ENCODE measurements at places on chromosomes 11 and 22. TPM values are rescaled to one million over a fixed set of nuclear protein-coding genes. Genes with fewer than 3 reads are reported as not detected.

CRYAB gene
- total RNA-seq: 28.4 TPM

OR5P2 gene
- total RNA-seq: 0.55 TPM

PIWIL4 gene
- total RNA-seq: not detected

NEFH gene
- total RNA-seq: not detected

RFPL3 gene
- total RNA-seq: not detected

SLC5A4 gene
- not detected for total RNA-seq

OR56B4 gene
- total RNA-seq: not detected

DNA sequence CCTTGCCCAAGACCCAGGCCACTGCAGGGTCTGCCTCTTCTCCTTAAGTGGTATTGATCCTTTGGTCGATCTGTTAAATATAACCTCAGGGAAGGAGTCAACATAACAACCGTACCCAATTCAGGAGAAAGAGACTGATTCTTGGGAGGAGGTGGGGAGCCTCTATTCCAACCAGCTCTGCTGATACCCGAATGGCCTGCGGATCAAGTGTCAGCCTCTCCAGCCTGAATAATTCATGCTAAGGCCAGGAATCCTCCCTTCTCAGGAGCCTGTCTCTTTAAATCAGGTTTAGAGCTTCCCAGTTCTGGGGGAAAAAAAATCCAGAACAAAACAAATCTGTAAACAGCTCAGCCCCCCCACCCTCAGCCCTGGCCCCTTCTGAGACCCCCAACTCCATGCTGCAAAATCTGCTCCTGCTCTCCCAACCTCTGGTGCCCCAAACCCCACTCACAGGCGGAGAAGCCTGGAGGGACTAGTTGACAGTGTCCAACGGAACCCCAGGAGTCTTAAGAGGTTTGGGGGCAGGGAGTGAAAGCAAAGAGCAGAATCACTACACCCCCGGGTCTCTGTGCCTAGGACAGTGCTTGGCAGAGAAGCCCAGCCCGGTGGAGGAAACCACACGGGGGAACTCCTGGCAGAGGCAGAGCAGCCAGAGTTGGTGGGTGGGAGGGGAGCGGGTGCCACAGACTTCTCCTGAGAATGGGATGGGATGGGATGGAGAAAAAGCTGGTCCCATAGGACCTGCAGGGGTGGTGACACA, 863 bp upstream of the TPBGL start:
- DNase-seq: no peak
- H3K36me3 ChIP-seq: no peaks in the 10 kb centered on the region
- no peak overlapping the region for H3K4me3 ChIP-seq
- H3K27me3 ChIP-seq: peaks cover 76% of the 10 kb centered on the region
- no peak overlapping the region for H3K27ac ChIP-seq
- H3K4me1 ChIP-seq: peaks cover 23% of the 10 kb centered on the region

- no peak overlapping the region for H3K4me3 ChIP-seq
- no peaks in the 10 kb centered on the region for H3K4me1 ChIP-seq
- H3K27ac ChIP-seq: no peak overlapping the region
- H3K27me3 ChIP-seq: no peaks in the 10 kb centered on the region
- DNase-seq: no peak
- H3K36me3 ChIP-seq: no peaks in the 10 kb centered on the region
Observed at GRCh38 chr11:79794484-79795393, 353.9 kb upstream of the TENM4 start.

GRCh38 chr11:119421941-119422808, 797 bp downstream of the THY1 start:
- H3K36me3 ChIP-seq: no peaks in the 10 kb centered on the region
- no peak for DNase-seq
- H3K4me3 ChIP-seq: peak overlapping the region; percentile 41
- peak overlapping the region; percentile 71 for H3K27ac ChIP-seq
- peaks cover 32% of the 10 kb centered on the region for H3K4me1 ChIP-seq
- H3K27me3 ChIP-seq: peaks cover 67% of the 10 kb centered on the region

GRCh38 chr11:102287964-102288724, 29.1 kb upstream of the BIRC3 start:
- H3K4me1 ChIP-seq: peaks cover 28% of the 10 kb centered on the region
- no peaks in the 10 kb centered on the region for H3K36me3 ChIP-seq
- no peaks in the 10 kb centered on the region for H3K27me3 ChIP-seq

DNA sequence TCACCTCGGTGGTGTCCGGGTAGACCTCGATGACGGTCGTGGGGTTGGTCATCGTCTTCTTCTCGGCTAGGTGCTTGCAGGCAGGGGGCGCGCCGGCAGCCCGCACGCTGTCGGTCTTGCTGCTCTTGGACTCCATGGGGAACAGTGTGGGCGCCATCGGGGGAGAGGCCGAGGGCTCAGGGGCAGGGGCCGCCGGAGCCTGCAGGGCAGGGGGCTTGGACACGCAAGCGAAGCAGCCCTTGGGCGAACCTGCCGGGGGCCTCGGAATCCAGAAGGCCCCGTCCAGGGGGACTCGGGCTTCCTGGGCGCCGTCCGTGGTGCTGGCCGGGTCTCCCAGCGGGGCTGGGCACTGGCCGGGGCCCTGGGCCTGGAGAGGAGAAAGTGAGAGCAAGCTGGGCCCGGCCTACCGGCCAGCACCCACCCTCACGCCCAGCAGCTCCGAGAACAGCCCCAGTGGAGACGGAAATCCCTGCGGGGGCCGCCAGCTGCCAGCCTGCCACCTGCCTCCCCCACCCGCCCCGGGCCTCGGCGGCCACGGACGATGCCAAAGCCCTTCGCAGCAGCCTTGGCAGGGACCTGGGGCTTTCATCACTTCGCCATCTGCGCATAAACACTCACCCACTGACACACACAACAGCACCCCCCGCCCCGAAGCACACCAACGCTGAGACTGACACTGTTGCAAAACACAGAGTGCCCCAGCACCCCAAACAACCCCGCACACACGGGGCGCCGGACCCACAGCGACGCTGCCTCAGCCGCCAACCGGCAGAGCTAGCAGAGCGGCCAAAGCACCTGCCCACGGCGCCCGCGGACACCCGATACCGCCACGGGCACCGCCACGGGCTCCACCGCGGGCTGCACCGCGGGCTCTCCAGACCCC, 2.4 kb downstream of the IFITM10 start:
- peaks cover 54% of the 10 kb centered on the region for H3K4me1 ChIP-seq
- H3K4me3 ChIP-seq: peak overlapping the region; percentile 34
- DNase-seq: peak; percentile 21

DNA sequence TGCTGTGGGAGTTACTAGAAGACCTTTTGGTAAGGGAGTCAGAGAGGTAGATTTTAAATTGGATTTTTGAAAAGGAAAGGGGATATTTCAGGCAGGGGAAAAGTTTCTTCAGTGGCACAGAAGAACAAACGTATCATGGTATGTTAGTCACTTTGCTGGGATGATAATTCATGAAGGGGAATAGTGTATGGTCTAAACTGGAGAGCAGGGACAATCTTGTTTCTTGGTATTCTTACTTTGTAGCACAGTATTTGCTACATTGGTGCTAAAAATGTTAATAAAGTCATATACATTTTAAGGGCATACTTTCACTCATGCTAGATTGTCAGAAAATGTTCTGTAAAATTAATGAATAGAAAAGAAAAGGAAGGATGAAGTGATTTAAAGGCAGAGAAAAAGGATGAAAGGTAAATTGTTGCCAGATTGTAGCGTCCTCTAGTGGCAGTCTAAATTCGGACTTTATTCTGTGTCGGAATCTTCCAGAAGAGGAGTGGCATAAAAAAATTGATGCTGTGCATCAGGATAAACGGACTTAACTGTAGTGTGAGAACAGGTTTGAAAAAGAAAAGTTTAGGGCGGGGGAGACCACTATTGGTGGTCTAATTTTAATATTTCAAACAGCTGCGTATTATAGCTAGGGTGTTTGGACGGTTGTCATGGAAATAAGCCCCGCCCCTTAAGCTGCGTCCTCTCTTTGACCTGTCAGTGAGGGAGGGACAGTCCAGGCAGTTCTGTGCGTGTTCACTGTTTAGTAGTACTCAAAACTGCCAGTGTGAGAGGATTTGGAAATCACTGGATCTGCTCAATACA, at the start of gene BCO2:
Gene BCO2, plus strand, starts transcription at position 724 of the 810 bp plus-strand sequence. CDS start 90 bp downstream, outside the sequence.
- peak within 1 kb of the TSS; percentile 56 for H3K27ac ChIP-seq
- no peaks in the 10 kb centered on the region for H3K27me3 ChIP-seq
- H3K4me1 ChIP-seq: no peaks in the 10 kb centered on the region
- peak; percentile 95 for DNase-seq

- no peak overlapping the region for H3K27ac ChIP-seq
- no peak overlapping the region for H3K4me3 ChIP-seq
- no peaks in the 10 kb centered on the region for H3K36me3 ChIP-seq
Observed at GRCh38 chr22:49740242-49740641, 87.4 kb downstream of the BRD1 start.

DNA sequence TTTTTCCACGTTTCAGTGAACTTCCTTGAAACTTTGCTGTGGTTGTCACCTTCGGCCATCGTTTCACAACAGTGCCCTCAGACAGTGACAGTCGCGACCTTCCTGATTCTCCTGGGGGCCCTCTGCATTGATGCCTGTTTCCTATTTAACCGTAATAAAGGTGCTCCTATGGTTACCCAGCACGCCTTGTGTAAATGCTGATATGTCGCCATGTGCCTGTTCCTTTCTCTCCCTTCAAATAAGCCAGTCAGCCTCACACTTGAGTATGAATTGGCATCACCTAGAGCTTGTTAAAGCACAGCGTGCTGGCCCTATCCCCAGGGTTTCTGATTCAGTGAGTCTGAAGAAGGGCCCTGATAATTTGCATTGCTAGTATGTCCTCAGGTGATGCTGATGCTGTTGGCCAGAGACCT, 104.8 kb downstream of the MICAL2 start:
- H3K4me3 ChIP-seq: no peak overlapping the region
- DNase-seq: peak; percentile 53
- no peaks in the 10 kb centered on the region for H3K27me3 ChIP-seq
- H3K4me1 ChIP-seq: peaks cover 56% of the 10 kb centered on the region
- H3K36me3 ChIP-seq: peaks cover 12% of the 10 kb centered on the region

DNA sequence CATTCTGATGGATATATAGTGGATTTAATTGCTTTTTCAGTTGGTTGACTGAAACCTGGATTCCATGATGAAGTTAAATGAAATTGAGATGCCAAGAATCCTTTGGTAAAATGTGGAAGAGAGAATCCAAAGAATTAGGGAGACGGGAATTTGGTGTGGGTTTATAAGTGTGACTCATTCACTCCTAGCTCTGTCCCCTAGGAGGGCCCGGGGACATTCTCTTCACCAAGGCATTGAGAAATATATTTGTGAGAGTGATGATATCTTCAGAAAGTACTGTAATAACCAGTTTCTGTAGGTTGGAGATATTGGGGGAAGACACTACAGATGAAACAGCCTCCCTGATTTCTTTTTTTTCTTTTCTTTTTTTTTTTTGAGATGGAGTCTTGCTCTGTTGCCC, 13.6 kb upstream of the PHOX2A start:
- H3K4me1 ChIP-seq: no peaks in the 10 kb centered on the region
- H3K36me3 ChIP-seq: no peaks in the 10 kb centered on the region
- DNase-seq: no peak

- DNase-seq: no peak
- H3K27ac ChIP-seq: no peak overlapping the region
- peaks cover 14% of the 10 kb centered on the region for H3K4me1 ChIP-seq
- H3K4me3 ChIP-seq: no peak overlapping the region
- H3K27me3 ChIP-seq: peaks cover 3% of the 10 kb centered on the region
Observed at GRCh38 chr22:45881524-45881875, 95.5 kb downstream of the WNT7B start.

DNA sequence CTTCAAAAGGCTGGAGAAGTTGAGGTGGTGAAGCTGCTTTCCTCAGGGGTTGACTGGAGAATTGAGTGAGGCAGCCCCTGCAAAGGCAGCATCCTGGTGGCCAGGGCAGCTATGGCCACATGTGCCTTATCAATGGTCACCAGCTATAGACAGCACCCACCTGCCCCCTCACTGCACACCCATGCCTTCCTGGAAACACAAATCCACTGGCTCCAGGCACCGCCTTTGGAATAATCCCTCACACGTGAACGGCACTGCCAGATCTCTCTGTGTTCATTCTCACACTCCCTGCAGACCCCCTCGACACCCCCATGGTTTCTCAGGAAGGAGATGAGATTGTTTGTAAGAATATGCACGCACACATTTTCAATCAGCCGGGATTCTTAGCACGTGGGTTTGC, 1297.8 kb downstream of the TBC1D22A start:
- H3K4me3 ChIP-seq: no peak overlapping the region
- no peaks in the 10 kb centered on the region for H3K4me1 ChIP-seq
- peaks cover 52% of the 10 kb centered on the region for H3K27me3 ChIP-seq
- no peaks in the 10 kb centered on the region for H3K36me3 ChIP-seq

GRCh38 chr11:23540101-23540561, 679.9 kb upstream of the CCDC179 start:
- no peaks in the 10 kb centered on the region for H3K27me3 ChIP-seq
- DNase-seq: no peak
- no peaks in the 10 kb centered on the region for H3K36me3 ChIP-seq
- H3K4me1 ChIP-seq: peaks cover 9% of the 10 kb centered on the region
- no peak overlapping the region for H3K4me3 ChIP-seq

DNA sequence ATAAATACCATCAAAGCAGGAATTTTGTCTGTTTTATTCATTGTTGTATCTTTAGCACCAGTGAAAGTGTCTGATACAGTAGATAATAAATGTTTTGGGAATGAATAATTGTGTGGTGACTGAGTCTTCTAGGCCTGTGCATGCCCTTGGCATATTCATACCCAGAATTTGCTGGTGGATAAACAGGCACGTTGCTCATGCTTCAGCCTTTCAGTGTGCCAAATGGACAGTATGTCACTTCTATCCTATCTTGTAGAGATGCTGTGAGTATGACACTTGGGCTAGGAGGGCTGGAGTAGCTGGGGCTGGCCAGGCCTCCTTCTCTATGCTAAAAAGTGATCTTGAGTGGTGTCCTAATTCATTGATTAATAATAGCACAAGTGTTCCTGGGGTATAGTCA, 287.3 kb upstream of the DDI1 start:
- no peak overlapping the region for H3K4me3 ChIP-seq
- no peaks in the 10 kb centered on the region for H3K4me1 ChIP-seq
- no peak overlapping the region for H3K27ac ChIP-seq
- no peaks in the 10 kb centered on the region for H3K36me3 ChIP-seq
- no peaks in the 10 kb centered on the region for H3K27me3 ChIP-seq

- peaks cover 88% of the 10 kb centered on the region for H3K36me3 ChIP-seq
- peak; percentile 97 for DNase-seq
- H3K27ac ChIP-seq: peak overlapping the region; percentile 54
Observed at GRCh38 chr11:72821920-72822799, 7.9 kb downstream of the ATG16L2 start.

DNA sequence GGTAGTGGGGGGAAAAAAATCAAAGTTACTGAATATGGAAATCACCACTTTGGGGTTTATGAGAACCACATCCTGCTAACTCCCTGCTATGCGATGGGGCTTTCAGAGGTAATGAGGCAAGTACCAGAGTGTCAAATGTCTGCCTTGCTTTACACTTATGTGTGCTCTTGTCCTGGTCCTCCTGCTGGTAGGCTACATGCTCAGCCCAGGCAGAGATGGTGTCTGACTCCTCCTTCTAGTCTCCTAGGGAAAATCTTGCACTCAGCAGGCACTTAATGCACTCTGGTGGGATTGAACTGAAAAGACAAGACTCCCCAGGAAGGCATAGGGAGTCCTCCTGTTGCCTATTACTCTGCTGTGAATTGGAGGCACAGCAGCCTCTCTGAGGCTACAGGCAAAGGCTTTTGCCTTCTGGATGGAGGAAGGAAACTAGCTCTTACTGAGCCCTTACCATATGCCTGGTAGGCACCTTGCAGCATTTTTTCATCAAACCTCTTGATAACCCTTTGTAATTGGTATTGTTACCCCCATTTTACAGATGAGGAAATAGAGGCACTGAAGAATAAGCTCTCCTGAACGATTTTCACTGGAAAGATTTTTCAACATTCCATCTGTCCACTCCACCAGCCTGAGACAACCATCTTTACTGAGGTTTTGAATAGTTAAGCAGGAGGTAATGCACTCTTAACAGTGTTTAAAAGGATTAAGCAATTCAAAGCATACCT, 132.1 kb upstream of the PAX6 start:
- no peak for DNase-seq
- H3K27me3 ChIP-seq: no peaks in the 10 kb centered on the region
- no peaks in the 10 kb centered on the region for H3K4me1 ChIP-seq

All from stomach (tissue), 19 donors.